ENCODE measurements at places on chromosomes 5 and 9. TPM values are rescaled to one million over a fixed set of nuclear protein-coding genes. Genes with fewer than 3 reads are reported as not detected.

The SLC36A1 gene
- total RNA-seq, result 5.8 TPM

The GPX8 gene
- not detected for total RNA-seq

The HSPB3 gene
- total RNA-seq, result not detected

The PAXX gene
- total RNA-seq, result 98.4 TPM

The GPR151 gene
- total RNA-seq, result not detected

The OTP gene
- total RNA-seq, result not detected

The ZNF618 gene
- 0.21 TPM for total RNA-seq

The HRCT1 gene
- total RNA-seq, result not detected

The PCDHB15 gene
- not detected for total RNA-seq

The DENND1A gene
- 21.2 TPM for total RNA-seq

The LCN9 gene
- total RNA-seq, result not detected

The KCTD16 gene
- 0.08 TPM for total RNA-seq
